ENCODE measurements at places on chromosomes 12 and 14.

GRCh38 chr12:5923043-5923605 is 21.9 kb downstream of the ANO2 start:
- no peak for DNase-seq

DNA sequence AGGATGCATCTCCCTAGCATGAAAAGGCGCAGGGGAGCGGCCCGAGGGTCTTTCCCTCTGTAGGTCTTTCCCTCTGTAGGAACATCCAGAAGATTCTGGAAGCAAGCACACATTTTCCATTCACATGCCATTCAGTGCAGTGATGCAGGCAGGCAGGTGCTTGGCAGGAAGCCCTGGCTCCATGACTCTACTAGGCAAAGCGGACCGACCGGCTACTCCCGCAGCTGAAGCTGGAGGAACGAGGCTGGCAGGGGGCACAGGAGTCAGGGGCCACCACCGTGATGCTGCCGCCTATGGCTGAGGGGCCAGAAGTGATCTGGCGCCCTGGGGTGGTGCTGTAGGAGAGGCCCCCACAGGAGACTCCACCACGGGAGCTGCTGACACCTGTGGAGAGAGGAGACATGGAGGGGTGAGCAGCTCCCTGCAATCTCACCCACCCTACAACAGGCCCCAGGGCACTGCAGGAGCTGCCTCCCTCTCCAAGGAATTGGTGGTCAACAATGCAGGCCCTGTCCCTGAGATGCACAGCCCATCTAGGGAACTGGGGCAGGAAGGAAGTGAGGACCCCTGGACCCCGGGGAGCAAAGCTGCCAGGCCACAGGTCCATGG is 6.5 kb downstream of the KRT85 start:
- DNase-seq = no peak

DNA sequence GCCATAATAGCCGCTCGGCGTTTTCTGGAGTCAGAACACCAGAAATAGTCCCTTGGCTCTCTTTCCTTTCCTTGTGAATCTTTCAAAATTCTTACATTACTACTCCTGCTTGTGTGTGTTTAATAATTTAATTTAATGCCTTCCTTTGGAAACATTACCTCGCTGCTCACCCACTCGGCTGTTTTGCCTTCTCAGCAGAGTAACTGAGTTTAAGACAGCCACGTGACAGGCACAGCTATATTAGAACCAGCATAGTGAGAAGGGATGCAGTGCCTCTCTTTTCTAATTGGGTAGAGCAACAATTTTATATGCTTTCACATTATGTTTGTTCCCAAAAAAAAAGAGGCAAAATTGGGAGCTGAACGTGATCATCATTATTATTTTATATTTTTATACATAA is 107.6 kb downstream of the ETV6 start:
- no peak for DNase-seq

GRCh38 chr14:22491683-22492621 is 97.1 kb downstream of the DAD1 start:
- no peak for DNase-seq

DNA sequence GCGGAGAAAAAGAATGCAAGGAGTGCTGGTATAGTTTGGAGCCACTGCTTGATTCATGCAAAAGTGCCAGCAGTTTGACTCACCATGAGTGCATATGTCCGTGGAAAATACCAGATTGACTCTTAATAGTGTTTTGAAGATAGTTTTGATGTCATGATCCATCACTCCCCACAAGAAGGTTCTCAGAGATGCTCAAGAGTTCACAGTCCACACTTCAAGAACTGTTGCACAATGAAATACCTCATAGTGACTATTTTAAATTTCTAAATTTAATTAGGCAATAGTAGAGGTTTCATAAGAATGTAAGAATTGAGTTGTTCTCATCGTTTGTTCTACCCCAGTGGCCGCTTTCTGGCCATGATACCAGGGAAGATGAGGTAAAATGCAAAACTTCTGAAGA is 286.6 kb upstream of the RGS6 start:
- DNase-seq = peak; percentile 30

DNA sequence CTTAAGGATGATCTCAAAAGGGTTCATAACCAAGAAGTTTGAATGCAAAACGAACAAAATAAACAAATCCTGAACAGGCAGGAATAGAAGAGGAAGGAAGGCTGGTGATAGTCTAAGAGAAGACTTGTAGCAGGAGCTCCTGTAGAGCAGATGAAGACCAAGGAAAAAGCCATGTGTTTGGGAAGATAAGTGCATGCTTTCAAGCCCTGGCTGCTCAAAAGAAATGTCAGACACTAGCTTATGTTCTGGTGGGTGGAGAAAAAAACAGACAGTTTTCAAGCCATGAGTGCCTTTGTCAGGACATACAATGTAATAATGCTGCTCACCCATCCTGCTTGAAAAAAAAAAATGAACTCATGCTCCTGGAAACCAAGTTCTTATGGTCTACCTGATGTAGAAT is 27.4 kb downstream of the TAOK3 start:
- no peak for DNase-seq

DNA sequence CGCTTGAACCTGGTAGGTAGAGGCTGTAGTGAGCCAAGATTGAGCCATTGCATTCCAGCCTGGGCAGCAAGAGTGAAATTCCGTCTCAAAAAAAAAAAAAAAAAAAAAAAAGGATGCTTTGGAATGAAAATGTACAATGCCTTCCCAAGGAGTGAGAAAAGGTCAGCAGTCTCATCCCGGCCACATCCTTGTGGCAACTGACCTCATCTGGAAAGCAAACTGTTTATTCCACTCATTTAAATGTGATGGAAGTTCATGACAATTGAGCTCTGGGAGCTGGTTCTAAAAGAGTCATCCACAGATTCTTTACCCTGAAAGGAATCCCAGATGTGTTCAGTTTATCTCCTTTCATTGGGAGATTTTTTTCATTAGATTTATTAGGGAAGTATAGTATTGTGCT is 19.4 kb upstream of the LIMA1 start:
- peak; percentile 87 for DNase-seq

DNA sequence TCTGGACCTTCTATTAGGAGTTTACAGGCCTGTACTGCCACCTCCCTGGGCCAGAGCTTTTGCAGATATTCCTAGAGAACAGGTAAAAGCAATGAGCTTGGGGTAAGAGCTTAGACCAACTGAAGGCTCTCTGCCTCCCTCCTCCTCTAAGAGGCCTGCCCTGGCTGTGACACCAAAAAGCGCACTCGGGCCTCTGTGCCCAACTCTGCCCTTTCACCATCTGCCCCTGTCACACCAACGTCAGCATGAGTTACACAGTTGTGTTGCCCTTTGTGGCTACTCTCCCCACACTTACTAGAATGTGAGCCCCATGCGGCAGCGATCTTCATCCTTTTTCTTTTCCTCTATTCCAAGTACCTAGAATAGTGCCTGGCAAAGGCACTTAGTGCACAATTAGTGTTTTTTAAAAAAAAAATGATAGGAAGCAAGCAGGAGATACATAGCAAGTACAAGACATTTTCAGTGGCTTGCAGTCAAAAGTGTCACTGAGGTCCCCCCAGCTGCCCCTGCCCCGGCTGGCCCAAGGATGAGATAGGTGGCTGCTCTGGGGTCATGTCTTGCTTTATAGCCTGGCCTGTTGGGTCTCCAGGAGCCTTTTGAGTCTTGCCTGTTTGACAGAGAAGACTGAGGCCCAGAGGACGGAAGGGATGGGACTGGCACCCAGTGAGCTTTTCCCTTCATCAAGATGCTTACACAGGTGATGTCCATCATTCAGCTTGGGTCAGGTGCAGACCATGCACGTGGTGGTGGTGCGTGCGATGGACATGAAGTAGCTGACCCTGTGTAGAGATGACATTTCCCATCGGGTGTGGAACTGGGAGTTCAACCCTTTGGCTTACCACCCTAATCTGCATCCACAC is 12.5 kb downstream of the CKB start:
- no peak for DNase-seq
